ENCODE measurements at places on chromosomes 1 and 21.

- no peak for DNase-seq
Observed at GRCh38 chr1:115717541-115717940, 51.0 kb downstream of the CASQ2 start.

DNA sequence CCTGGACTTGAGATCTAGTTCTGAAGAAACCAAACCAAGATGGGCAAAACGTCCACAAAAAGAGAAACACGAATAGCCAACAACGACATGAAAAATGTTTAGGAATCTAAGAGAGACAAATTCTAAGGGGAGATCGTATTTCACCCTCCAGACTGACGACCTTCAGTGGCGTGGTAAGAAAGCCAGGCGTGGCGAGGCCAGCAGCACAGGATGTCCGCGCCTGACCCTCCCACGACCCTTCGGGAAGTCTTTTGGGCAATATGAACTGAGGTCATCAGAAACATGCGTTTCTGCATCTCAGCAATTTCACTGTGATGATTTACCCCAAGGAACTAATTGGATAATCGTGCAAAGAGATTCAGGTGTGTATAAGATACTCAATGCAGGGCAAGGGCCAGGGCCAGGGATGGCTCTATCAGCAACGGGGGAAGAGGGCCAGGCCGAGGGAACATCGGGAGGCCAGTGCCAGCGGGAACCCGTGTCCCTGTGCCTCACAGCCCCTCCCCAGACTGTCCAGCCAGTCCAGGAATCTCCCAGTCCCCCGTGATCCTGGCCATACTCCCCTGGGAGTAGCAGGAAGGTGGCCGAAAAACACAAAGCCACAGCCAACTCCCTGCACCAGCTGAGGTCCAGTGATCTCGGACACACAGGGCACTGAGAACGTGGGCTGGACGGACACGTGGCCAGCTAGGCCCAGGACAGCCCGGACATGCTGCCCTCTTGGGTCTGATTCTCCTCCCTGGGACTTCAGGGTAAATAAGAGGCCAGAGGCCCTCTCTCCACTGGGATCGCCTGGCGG lies 53.6 kb upstream of the ADARB1 start:
- no peak for DNase-seq

- no peak for DNase-seq
Observed at GRCh38 chr1:181094416-181095212, 6.1 kb downstream of the IER5 start.

DNA sequence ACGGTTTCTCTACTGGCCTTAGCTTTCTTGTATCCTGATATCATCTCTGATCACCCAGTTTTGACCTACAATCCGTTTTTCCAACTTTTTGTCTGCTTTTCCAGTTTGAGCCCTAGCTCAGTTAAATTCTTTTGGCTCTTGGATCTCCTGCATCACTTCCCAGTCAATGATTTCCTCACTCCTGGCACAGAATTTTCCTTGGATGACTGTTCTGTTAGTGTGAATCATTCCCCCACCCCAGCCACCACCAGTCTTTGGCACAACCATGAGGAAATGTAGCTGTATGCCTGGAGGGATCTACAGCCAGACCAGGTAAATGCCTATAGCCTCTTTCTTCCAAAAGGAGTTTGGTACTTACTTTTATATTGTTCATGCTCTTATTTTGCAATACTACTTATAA lies 187.2 kb upstream of the PTGFR start:
- DNase-seq: peak; percentile 87

DNA sequence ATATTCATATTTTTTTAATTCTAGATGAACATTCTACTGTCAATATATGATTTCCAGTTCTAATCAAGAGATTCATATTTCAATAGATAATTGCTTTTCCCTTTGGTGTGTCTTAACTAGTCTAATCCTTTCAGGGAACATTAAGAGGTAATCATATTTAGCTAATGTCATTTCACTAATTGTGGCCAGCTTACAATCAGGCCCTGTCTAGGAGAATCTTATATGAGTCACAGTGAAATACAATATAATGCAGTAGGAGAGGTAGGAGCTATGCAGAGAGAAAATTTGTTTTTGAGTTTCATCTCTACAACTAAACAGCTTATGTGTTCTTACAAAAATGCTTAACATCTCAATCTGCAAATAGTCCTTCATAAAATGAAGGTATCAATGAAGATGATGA lies 85.9 kb downstream of the DPYD start:
- no peak for DNase-seq

GRCh38 chr1:114026797-114027196 lies 47.5 kb downstream of the OLFML3 start:
- DNase-seq: no peak

DNA sequence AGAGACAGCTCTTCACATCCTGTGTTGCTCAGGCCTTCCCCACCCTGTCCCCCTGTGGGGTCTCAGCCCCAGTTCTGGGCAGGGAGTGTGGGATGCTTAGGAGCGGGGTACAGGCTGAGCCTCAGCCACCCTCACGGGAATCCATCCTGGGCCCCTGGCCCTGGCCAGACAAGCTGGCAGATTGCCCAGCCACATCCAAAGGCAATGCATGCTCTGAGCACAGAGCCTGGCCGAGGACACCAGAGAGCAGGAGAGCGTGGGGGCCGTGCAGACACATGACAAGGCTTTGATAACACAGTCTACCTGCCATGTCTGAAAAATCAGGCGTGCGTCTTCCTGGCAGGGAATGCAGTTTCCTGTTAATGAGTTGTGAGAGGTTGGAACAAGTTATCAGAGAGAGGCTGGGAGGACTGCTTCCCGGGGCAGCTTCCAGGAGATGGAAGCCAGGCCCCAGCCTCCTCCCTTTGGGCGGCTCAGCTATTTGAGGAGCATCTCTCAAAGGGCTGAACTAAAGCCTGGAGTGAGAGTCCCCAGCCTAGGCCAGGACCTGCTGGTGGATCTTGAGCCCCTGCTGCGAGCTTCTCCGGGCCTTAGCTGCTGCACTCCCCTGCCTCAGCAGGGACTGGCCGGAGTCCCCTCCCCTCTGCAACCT lies 72.2 kb upstream of the SELENON start:
- peak; percentile 5 for DNase-seq

GRCh38 chr1:3787349-3787715 lies 9.0 kb downstream of the LRRC47 start:
- no peak for DNase-seq

- no peak for DNase-seq
Observed at GRCh38 chr1:40539338-40539737, 7.9 kb downstream of the ZNF684 start.

DNA sequence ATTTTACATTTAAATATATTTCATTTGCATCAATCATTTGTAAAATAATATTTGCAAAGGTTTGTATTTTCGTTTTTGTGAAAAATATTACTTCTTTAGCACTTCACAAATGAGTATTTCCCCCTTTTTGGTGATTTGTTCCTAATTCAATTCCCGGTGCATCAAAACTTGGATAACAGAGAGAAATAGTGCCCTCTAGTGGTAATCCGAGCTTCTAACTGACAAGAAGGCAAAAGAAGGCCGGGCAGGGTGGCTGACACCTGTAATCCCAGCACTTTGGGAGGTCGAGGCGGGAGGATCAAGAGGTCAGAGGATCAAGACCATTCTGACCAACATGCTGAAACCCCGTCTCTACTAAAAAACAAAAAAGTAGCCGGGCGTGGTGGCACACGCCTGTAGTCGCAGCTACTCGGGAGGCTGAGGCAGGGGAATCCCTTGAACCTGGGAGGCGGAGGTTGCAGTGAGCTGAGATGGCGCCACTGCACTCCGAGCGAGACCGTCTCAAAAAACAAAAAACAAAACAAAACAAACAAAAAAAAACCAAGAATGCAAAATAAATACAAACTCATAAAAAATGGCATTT lies 137.7 kb downstream of the COL11A1 start:
- peak; percentile 42 for DNase-seq

- no peak for DNase-seq
Observed at GRCh38 chr1:20402585-20403422, 83.2 kb downstream of the CAMK2N1 start.

DNA sequence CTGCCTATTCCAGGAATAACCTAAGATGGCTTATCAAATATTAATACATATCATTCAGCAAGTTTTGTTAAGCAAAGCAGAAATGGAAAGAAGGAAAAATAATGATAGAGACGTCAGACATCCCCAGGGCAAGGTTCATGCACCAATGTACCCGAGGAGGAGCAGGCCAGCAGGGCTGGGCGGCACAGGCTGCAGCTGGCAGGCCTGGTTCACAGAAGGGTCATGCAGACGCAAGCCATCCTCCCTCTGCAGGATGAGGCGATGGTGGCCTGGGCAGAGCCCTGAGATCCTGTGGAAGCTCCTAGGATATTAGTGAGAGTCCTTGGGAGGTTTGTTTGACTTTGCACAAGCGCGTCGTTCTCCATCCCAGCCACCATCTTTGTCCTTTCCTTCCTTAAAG lies 30.0 kb downstream of the BATF3 start:
- DNase-seq: no peak

GRCh38 chr1:91553177-91553591 lies 52.5 kb downstream of the CDC7 start:
- no peak for DNase-seq

DNA sequence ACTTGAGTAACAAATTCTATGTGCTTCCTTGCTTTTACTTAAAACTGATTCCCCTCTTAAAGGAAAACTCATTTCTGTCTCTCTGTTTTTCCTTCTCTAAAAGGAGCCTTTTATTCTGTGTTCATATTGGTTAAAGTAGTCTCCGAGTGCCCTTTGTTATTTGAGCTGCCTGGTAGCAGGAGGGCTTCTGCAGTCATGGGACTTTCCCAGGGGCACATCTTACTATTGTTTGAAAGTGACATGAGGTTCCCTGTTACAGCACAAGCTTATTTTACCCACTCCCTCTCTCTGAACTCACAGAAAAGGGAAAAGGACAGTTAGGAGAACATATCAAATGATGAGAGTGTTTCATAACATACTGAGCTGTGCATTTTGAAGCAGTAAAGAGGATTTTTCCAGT lies 58.1 kb upstream of the ANGPTL1 start:
- DNase-seq: no peak

GRCh38 chr1:47374501-47374900 lies 40.9 kb downstream of the CMPK1 start:
- no peak for DNase-seq

- DNase-seq: no peak
Observed at GRCh38 chr1:158196461-158196860, 15.8 kb downstream of the CD1D start.

- no peak for DNase-seq
Observed at GRCh38 chr1:204287466-204287891, 72.2 kb downstream of the PLEKHA6 start.

DNA sequence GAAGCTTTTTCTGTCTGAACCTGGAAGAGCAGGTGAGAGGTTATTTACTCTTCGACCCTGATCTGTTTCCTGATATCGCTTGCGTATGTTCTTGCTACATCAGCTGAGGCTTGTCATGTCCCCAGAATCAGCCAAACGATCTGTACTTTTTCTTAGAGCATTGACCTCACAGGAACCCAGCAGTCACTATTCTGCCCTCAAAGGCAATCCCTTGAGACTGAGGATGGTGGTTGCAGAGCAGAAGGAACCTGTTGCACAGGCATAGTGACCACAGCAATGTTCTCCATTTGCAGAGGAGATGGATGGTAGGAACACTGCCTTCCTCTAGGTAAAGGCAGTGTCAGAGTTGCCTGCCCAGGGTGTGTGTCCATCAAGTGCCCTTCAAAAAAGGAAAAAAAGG lies 11.3 kb upstream of the LACTBL1 start:
- DNase-seq: no peak

DNA sequence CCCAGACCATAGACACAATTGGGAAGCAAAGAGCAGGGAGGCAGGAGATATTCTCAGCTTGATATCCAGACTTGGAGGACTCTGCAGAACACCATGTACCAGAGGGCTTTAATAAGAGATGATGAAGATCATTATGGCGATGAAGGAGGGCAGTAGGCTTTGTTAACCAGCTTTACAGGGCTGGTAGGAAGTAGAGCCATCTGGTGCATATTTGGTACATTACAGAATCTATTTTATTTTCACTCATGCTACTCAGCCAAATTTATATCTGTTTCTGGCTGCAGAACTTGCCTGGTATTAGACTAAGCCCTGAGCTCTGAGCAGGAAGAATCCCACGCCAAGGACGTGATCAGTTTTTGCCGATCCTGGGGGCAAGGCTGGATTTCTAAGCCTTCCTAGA lies 61.8 kb upstream of the SYT6 start:
- DNase-seq: no peak

GRCh38 chr1:33429332-33429731 lies 1.6 kb downstream of the PHC2 start:
- DNase-seq: no peak

GRCh38 chr1:41724248-41724647 lies 194.5 kb downstream of the HIVEP3 start:
- DNase-seq: no peak

- no peak for DNase-seq
Observed at GRCh38 chr1:177596485-177596884, 373.4 kb downstream of the SEC16B start.

GRCh38 chr1:109786531-109787021 lies 22.9 kb upstream of the EPS8L3 start:
- DNase-seq: no peak

DNA sequence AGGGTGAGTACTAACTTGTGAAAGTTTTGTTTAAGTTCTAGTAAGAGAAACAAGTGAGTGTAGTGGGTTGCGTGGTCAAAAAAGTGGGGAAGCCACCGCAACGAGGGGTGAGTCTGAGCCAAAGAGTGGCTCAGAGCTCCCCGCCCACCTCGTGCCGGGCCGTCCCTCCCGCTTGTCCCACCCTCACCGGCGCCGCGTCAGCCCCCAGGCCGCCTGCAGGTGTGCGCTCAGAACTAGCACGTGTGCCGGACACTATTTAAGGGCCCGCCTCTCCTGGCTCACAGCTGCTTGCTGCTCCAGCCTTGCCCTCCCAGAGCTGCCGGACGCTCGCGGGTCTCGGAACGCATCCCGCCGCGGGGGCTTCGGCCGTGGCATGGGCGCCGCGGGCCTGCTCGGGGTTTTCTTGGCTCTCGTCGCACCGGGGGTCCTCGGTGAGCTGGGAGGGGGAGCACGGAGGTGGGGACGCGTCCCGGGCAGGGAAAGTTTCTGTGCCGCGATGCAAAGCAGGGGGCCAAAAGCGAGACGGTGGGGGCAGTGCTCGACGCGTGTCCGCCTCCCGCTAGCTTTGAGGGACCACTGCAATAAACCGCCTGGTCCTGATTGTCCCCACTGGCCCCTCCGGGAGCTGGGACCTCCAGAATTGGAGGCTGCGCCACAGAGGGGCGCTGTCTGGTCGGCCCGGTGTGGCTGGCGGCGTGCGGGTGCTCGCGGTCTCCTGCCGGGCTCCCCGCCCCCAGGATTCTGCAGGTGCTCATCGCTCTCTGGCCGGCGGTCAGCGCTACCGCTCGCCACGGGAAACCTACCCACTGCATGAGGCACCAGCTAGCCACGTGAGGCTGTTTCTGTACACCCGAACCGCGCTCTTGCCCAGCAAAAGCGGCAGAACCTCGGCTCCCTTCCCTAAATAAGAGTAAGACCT lies at the start of gene CR2:
TSS of gene CR2 (plus strand) at position 283 of the 919 bp plus-strand sequence. CDS start at position 374, 91 bp downstream.
- no peak for DNase-seq

DNA sequence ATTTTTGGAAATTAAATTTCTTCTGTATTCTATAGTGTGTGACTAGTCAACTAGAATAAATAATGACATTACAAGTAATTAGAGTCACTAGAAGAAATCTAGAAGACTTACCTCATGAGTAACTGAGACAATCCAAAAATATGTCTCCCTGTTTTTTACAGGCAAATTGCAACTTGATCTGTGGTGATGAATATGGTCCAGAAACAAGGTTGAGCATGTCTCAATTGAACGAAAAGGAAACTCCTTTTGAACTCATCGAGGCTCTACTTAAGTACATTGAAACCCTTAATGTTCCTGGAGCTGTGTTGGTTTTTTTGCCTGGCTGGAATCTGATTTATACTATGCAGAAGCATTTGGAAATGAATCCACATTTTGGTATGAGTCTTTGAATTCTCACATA lies 36.7 kb downstream of the DHX9 start:
- no peak for DNase-seq

All from RCC 7860 (cell line).